Fibroblast of villous mesenchyme (primary cell): ENCODE measurements at places on chromosomes 4 and X. TPM values are rescaled to one million over a fixed set of nuclear protein-coding genes. Genes with fewer than 3 reads are reported as not detected.

Gene SUV39H1
- 4.8 and 5.6 TPM in 2 replicates for total RNA-seq

DNA sequence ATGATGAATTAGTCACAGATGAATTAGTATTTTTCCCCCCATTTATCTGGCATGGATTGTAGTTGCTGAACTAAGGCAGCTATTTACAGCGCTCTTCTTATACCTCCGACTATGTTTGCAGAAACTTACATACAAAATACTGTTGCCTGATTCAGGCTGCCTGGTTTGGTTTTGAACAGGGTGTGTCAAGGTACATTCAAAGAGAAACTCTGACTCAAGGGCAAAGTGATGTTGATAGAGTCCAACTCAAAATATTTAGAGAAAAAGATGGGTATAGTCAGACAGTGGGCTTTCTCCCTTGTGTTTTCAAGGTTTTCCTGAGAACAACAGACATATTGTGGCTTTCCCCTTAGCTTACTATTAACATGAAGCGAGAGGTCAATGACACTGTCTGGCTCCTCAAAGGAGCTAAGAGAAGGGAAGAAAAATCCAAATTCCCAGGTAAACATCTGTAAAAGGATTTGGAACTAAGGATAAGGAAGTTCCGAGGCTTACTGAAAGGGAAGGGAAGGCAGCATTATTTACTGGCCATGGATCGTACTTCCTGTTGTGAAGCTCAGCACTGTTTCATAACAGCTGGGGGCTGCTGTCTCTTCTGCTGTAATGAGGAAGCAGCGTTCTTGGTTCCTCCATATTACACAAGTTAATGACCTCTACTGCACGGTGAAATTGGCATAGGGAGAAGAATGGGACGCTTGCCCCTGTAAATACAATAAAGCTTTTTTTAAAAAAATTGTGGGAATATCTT, 30.9 kb downstream of the FAM9C start:
- DNase-seq: peak; percentile 79

GRCh38 chrX:7083468-7084396, 63.8 kb upstream of the STS start:
- DNase-seq: peak; percentile 91

Gene RBM3
- total RNA-seq: 121 and 348 TPM in 2 replicates

Gene SULT1E1
- total RNA-seq: under 0.01 and 0.97 TPM in 2 replicates

DNA sequence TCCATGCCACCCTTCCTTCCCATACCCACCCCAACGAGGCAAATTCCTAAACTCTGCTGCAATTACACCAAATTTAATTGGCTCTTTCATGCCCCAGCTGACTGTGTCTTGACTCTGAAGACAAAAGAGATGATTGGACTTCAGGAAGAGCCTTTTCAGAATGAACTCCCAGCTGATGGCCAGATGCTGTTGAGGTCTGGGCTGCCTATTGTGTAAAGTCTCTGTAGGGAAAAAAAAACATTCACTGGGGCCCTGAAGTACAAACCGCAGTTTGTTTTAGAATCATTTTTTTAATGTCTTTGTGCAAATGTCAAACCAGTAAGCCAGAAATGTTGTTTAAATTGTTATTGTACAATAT, 174.8 kb downstream of the HHIP start:
- peak; percentile 73 for DNase-seq
